A549 treated with DMSO at 1 μM for 4 hours (cell line): ENCODE measurements at places on chromosomes 2 and 18. TPM values are rescaled to one million over a fixed set of nuclear protein-coding genes. Genes with fewer than 3 reads are reported as not detected.

FAHD2B gene
- total RNA-seq: 10.8 to 12.7 TPM (median 11.6 TPM) in 5 replicates

MOGAT1 gene
- total RNA-seq: not detected in 5 replicates

CHRND gene
- total RNA-seq: not detected in 5 replicates

EPHA4 gene
- 0.37 to 1.2 TPM (median 0.72 TPM) in 5 replicates for total RNA-seq

PDIA6 gene
- total RNA-seq: 328 to 386 TPM (median 368 TPM) in 5 replicates

RNF152 gene
- 0.01 to 0.16 TPM (median 0.01 TPM) in 3 of 5 replicates, not detected in the others for total RNA-seq

EPG5 gene
- total RNA-seq: 3.3 to 5.6 TPM (median 4.7 TPM) in 5 replicates

EGR4 gene
- total RNA-seq: 0.11 to 0.32 TPM (median 0.25 TPM) in 5 replicates

COLEC11 gene
- 0.38 to 0.70 TPM (median 0.48 TPM) in 5 replicates for total RNA-seq

DNPEP gene
- total RNA-seq: 61.9 to 65.8 TPM (median 64.1 TPM) in 5 replicates

MARCO gene
- total RNA-seq: 0.05 to 0.12 TPM (median 0.08 TPM) in 4 of 5 replicates, not detected in the other

TMEM87B gene
- total RNA-seq: 16.3 to 22.9 TPM (median 18.8 TPM) in 5 replicates

CNTNAP5 gene
- total RNA-seq: not detected in 5 replicates
